ENCODE measurements at places on chromosomes 1 and 21.

GRCh38 chr1:41847733-41848132 lies 71.0 kb downstream of the HIVEP3 start:
- DNase-seq: no peak

DNA sequence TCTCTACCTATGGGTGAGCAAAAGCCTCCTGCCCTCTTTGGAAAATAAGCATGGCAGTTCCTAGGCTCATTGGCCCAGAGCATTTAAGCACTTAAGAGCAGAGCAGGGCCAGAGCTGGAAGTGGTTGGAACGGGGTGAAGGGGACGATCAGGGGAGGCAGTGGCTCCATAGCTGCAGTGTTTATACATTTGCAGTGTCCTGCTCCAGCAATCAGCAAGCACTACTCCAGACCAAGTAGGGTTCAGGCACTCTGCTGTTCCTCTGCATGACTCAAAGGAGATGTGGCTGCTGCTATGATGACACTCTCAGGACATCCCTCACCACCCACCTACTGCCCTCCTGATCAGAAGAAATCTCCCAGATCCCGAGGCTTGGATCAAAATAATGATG lies 55.0 kb downstream of the TRABD2B start:
- DNase-seq: no peak

DNA sequence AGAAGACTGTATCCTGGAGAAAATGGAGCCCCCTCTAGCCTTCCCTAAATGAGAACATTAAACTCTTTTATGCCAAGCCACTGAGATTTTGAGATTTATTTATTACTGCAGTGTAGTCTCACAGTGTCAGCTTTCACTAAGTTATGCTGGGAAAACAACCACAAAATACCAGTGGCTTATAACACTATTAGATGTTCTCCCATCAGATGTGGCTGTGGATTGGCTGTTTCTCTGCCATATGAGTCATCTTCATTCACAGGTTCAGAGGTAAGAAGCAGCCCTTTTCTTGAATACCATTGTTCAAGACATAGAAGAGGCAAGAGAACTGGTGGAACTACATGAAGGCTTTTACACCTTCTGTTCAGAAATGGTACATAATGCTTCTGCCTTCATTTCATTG lies 32.1 kb upstream of the ST6GALNAC5 start:
- DNase-seq: no peak

- DNase-seq: no peak
Observed at GRCh38 chr1:75554870-75555269, 56.0 kb downstream of the SLC44A5 start.

GRCh38 chr21:45223236-45224185 lies 64.2 kb downstream of the POFUT2 start:
- DNase-seq: no peak

DNA sequence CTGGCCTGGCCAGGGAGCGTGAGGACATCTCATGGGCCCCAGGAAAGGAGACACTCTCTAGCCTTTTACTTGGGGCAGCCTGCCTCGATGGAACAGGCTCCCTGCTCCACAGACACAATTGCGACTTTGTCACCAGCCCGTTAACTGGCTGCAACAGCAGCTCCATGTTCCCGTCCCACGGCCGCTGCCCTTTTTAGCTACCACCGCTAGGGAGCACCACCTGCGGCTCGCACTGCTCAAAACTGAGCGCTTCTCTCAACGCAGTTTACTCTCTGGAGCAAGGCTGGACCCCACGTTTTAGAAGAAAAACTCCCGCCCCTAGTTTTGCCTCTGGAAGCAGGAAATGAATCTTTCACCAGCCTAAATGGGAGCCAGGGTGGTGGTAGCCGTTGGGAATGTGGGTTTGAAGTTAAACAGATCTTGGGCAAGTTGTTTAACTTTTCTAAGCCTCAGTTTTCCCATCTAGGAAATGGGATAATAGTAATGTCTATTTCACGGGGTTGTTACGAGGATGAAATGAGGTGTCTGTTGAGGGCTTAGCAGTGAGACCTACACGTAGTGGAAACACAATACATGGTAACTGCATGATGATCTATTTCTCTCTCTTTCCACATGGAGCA lies 3.5 kb upstream of the LRRC38 start:
- DNase-seq: peak; percentile 71

- no peak for DNase-seq
Observed at GRCh38 chr21:35488946-35489345, 439.8 kb upstream of the RUNX1 start.

DNA sequence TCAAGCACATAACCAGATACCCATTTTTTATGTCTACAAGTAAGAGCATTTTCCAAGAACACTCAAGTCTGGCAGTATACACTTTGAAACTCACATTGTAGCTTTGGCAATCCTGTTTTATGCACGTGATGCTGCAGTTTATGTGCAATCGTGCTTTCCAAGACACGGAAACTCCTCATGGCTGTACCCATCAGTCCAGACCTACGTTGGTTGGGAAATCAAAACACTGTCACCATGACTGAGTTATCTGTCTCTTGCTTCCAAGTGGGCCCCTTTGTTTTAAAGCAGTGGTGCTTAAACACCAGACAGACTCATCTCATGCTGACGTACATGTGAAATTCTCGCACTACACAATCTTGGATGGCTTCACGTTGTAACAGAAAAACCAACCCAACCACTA lies 192.8 kb downstream of the LTN1 start:
- no peak for DNase-seq

DNA sequence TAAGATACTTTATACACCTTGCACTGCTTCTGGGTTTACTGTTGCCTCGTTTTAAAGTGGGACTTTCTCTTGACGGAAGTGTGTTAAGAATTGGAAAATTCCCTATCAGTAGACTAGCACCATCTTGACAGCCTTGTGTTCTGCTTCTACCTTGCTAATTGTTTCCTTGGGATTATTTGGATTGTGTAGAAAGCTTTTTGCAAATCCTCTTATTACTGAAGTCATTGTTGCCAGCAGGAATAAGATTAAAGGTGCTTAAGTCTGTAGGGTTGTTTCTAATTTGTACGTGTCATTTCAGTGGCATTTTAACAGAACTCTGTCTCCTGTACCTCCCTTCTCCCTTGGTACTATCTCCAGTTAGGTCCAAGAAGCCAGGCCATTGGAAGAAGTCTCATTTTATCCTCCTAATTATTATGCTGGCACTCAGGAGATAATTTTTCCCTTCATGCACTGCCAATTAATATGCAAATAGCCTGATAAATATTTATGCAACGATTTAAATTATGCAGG lies 107.7 kb downstream of the POU2F1 start:
- DNase-seq: no peak

DNA sequence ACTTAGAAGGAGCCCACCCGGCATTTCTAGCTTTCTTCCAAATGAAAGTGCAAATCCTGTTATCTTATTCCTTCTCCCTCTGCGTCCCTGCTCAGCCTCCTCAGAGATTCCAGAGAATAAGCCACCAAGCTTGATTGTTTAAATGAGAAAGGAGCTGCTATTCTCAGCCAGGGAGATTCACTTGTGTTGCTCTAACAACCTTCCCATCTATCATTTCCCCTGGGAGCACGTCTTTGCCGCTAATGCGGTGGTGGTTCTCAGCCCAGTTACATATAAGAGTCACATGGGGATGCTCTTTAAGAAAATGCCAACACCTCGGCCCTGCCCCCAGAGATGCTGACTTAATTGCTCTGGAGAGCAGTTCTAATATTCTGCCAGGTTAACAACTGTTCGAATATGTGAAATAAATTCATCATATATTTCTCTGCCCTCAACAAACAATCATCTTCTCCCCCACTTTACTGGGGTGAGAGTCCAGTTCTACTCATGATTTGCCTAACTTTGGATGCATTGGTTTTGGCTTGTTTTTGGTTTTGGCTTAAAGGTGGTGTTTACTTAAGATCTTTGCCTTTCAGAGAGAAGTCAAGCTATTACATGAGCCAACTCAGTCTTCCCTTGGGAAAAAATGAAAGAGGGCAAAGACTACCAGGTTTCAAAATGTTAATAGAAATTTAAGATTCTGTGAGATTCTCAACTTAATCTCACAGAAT lies 213.9 kb downstream of the SEC16B start:
- no peak for DNase-seq

Data from HEK293T (cell line).